Activated T-helper 2 cell treated with anti-CD3 and anti-CD28 coated beads, Interferon-gamma antibody, Interleukin-2, Interleukin-4, amounts not matched to agents 10 μg/mL and 5 μg/mL and 100 μg/mL, durations not matched to agents 14 hours and 24 hours and 36 hours (primary cell): ENCODE measurements at places on chromosomes 16 and 17. TPM values are rescaled to one million over a fixed set of nuclear protein-coding genes. Genes with fewer than 3 reads are reported as not detected.

- DNase-seq, result no peak
Observed at GRCh38 chr17:54559883-54560282, 340.8 kb upstream of the TOM1L1 start.

GRCh38 chr17:66980896-66981295 is 16.4 kb downstream of the CACNG4 start:
- DNase-seq, result no peak

DNA sequence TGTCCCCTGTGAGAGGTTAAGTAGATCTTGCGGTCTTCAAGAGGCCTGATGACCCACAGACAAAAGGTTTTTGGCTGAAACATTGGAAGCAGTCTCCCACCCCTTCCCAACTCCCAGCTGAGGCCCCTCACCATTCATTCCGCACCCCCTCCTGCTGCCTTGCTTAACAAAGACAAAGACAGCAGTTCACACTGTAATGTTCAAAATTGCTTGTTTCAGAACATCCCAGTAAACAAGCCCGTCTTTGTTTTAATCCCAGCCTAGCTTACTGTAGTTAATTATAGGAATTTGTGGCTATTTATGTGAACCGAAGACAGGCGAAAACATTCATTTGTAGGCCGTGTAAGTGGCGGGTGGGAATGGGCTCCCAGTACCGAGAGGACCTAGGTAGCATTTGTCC is 55.7 kb downstream of the IRX5 start:
- no peak for DNase-seq

DNA sequence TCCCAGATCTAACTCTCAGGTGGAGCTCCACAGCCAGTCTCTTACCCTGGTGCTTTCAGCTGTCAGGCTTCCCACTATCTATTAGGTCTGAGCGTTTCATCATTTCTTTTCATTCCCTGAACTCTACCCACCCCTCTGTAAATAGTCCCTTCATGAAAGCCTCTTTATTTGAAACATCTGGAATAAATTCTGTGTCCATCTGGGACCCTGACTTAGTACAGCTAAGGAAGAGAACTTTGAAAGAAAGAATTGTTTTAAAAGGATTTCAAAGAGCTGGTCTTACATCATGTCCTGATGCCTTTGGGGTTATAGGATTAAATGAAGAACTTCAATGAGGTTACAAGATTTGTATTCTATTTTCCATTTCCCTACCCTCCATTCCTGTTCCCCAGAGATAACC is 388.5 kb upstream of the CA10 start:
- DNase-seq, result no peak

The NKD1 gene
- total RNA-seq, result 0.96 and 1.8 TPM in 2 replicates

The CES5A gene
- total RNA-seq, result not detected in 2 replicates

The RND2 gene
- 0.05 TPM in 1 of 2 replicates, not detected in the other for total RNA-seq

DNA sequence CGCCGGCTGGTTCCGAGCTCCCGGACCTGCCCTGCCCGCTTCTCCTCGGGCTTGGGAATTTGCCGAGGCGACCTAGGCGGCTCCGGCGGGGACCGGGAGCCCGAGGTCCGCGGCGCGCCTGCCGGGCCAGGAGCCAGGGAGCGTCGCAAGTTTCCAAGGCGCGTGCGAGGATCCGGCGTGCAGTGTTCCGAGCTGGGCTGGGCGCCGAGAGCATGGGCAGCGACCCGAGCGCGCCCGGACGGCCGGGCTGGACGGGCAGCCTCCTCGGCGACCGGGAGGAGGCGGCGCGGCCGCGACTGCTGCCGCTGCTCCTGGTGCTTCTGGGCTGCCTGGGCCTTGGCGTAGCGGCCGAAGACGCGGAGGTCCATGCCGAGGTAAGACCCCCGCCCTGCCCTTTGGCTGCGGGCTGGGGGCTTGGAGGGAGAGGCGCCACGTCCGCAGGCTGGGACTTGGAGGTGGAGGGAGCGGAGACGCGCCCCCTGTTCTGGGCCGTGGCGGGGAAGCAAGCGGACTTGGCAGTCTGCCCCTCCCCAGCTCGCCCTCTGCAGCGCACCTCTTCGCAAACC is 668 bp downstream of the MMP15 start:
- no peak for DNase-seq

- no peak for DNase-seq
Observed at GRCh38 chr16:57826706-57827625, 24.7 kb upstream of the KIFC3 start.

DNA sequence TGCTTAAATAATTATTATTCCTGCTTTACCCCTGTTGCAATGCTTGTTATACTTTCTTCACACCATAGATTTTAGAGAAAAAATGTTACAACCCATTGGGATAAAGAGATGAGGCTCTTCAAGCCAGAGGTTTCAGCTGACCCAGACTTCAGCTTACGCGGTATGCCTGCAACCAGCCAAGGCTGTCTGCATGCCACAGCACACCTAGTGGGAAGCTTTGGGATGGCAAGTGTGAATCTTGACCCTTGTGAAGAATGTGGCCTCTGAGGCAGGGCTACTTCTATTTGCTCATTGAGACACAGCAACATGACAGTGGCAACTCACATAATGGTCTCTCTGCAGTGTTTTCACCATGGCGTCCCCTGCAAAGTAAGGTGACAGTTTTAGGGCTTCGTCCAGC is 193.9 kb upstream of the PIRT start:
- DNase-seq, result no peak

The PHF12 gene
- total RNA-seq, result 59.5 and 62.1 TPM in 2 replicates

GRCh38 chr17:40912486-40913210 is 24.8 kb downstream of the KRT23 start:
- no peak for DNase-seq

The HOXB6 gene
- 0.52 and 0.62 TPM in 2 replicates for total RNA-seq

The KRTAP1-5 gene
- total RNA-seq, result not detected in 2 replicates

- DNase-seq, result peak; percentile 63
Observed at GRCh38 chr16:58198022-58198683, at the start of gene CSNK2A2. Gene CSNK2A2, minus strand, starts transcription at chr16:58198106. Its CDS starts 370 bp downstream, at chr16:58197736.

The ALOXE3 gene
- total RNA-seq, result not detected in 2 replicates
